ENCODE measurements at places on chromosomes 13 and 19. TPM values are rescaled to one million over a fixed set of nuclear protein-coding genes. Genes with fewer than 3 reads are reported as not detected.

GRCh38 chr19:46886546-46887239 lies 25.9 kb downstream of the ARHGAP35 start:
- no peak overlapping the region for H3K27ac ChIP-seq
- H3K36me3 ChIP-seq = no peaks in the 10 kb centered on the region

- no peaks in the 10 kb centered on the region for H3K27me3 ChIP-seq
- no peak overlapping the region for H3K4me3 ChIP-seq
- no peak overlapping the region for H3K27ac ChIP-seq
- no peak for DNase-seq
- H3K4me1 ChIP-seq = no peaks in the 10 kb centered on the region
Observed at GRCh38 chr13:94272038-94272437, 207.4 kb downstream of the DCT start.

- DNase-seq = no peak
- H3K27ac ChIP-seq = no peak overlapping the region
- H3K36me3 ChIP-seq = no peaks in the 10 kb centered on the region
- H3K4me3 ChIP-seq = no peak overlapping the region
Observed at GRCh38 chr13:28313579-28313978, 175.2 kb downstream of the PAN3 start.

CEACAM8 gene
- not detected for total RNA-seq

RNASEH2B gene
- total RNA-seq = 38.2 TPM

DNA sequence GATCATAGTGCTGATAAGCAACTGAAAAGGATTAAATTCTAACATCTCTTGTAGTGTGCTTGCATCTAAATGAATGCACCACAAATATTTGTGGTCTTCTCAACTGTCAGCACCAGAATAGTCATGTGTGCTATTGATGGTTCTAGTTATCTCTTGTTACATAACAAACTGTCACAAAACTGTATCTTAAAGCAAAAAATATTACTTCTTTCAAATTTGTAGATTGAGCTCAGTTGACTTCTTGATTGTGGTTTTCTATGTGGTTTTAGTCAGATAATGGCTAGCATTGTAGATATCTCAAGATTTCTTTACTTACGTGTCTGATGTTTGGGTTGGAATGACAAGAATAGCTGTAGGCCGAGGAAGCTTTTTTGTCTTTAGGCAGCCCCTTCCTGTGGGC lies 431.3 kb downstream of the SLITRK6 start:
- no peaks in the 10 kb centered on the region for H3K36me3 ChIP-seq
- H3K4me1 ChIP-seq = no peaks in the 10 kb centered on the region
- no peaks in the 10 kb centered on the region for H3K27me3 ChIP-seq
- H3K4me3 ChIP-seq = no peak overlapping the region

GRCh38 chr13:40318366-40318765 lies 348.1 kb downstream of the FOXO1 start:
- no peak overlapping the region for H3K4me3 ChIP-seq
- H3K27ac ChIP-seq = no peak overlapping the region
- no peaks in the 10 kb centered on the region for H3K27me3 ChIP-seq
- peak; percentile 68 for DNase-seq
- peaks cover 5% of the 10 kb centered on the region for H3K4me1 ChIP-seq

- H3K27ac ChIP-seq = no peak overlapping the region
- DNase-seq = no peak
- H3K4me1 ChIP-seq = no peaks in the 10 kb centered on the region
Observed at GRCh38 chr13:58056426-58056825, 424.9 kb downstream of the PCDH17 start.

KLK4 gene
- 0.55 TPM for total RNA-seq

FGF22 gene
- 3.1 TPM for total RNA-seq

GRCh38 chr19:39802958-39803357 lies 24.3 kb downstream of the LEUTX start:
- H3K4me1 ChIP-seq = no peaks in the 10 kb centered on the region

SCGB2B2 gene
- 3.3 TPM for total RNA-seq

SHISA7 gene
- total RNA-seq = 1.0 TPM

MYH14 gene
- 7.9 TPM for total RNA-seq

DNA sequence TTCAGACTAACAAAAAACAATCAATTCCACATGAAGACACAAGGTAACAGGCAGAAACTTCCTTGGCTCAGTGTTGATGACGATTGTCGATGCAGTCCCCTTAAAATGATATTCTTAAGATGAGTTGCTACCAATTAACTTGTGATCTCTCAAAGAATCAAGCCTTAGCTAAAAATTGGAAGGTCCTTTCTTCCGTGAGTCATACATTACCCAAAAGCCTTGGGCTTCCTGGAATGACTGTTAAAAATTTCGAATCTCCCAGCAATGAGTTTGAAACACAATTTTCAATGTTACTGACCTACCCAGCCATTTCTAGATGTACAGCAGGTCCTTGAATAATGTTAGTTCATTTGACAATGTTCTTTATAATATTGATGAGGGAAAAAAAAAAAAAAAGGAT lies 28.0 kb upstream of the RB1 start:
- no peak for DNase-seq
- no peak overlapping the region for H3K27ac ChIP-seq
- no peaks in the 10 kb centered on the region for H3K27me3 ChIP-seq
- H3K4me1 ChIP-seq = no peaks in the 10 kb centered on the region
- no peaks in the 10 kb centered on the region for H3K36me3 ChIP-seq
- no peak overlapping the region for H3K4me3 ChIP-seq

- no peaks in the 10 kb centered on the region for H3K27me3 ChIP-seq
- H3K27ac ChIP-seq = no peak overlapping the region
- no peak for DNase-seq
- no peaks in the 10 kb centered on the region for H3K4me1 ChIP-seq
- no peaks in the 10 kb centered on the region for H3K36me3 ChIP-seq
- no peak overlapping the region for H3K4me3 ChIP-seq
Observed at GRCh38 chr13:21066946-21067345, 5.6 kb upstream of the LATS2 start.

ZFR2 gene
- total RNA-seq = 23.4 TPM

CNMD gene
- 3.5 TPM for total RNA-seq

MAP4K1 gene
- 9.9 TPM for total RNA-seq

DNA sequence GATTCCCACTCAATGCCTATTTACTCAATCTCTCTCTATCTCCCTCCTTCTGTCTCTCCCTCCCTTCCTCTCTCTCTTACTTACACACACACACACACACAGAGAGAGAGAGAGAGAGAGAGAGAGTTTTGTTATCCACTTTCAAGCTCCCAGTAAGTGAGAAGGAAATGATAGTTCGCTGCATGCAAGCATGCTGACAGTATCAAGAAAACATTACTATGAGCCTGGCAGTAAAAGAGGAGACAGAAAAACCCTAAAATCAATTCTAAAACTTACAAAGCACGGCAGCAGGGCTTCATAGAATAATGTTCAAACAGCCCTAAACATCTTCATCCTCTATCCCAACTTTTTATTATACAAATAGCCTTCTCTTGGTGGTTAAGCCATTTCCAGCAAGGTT lies 171.9 kb downstream of the FOXO1 start:
- no peaks in the 10 kb centered on the region for H3K27me3 ChIP-seq
- H3K4me3 ChIP-seq = no peak overlapping the region
- DNase-seq = no peak
- no peak overlapping the region for H3K27ac ChIP-seq
- H3K36me3 ChIP-seq = no peaks in the 10 kb centered on the region
- H3K4me1 ChIP-seq = no peaks in the 10 kb centered on the region

FCER2 gene
- 0.79 TPM for total RNA-seq

GRCh38 chr19:40690050-40690692 lies at the start of gene NUMBL:
Gene NUMBL, minus strand, starts transcription at chr19:40690651. Its CDS starts 168 bp downstream, at chr19:40690483.
- DNase-seq = no peak
- H3K4me3 ChIP-seq = peak within 1 kb of the TSS; percentile 80
- no peaks in the 10 kb centered on the region for H3K27me3 ChIP-seq
- peak within 1 kb of the TSS; percentile 92 for H3K27ac ChIP-seq
- H3K4me1 ChIP-seq = peaks cover 19% of the 10 kb centered on the region

DNA sequence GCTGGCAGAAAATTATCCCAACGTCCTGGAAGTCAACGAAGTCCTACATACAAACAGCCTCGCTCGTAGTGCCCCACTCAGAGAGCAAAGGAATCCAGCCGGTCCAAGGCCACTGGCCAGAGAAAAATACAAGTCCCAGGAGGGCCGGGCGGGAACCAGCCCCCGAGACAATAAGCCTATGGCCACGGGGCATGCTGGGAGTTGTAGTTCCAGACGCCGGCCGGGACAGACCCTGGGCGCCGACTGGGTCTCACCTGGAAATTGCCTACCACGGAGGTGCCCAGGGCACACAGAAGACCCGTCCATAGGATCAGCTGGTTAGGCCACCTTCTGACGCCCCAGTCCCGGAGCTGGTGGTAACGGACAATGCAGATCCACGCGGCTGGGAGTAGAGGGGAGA lies 5.4 kb downstream of the TMEM150B start:
- no peaks in the 10 kb centered on the region for H3K36me3 ChIP-seq
- no peaks in the 10 kb centered on the region for H3K27me3 ChIP-seq
- H3K27ac ChIP-seq = no peak overlapping the region
- no peak overlapping the region for H3K4me3 ChIP-seq
- no peaks in the 10 kb centered on the region for H3K4me1 ChIP-seq

DNA sequence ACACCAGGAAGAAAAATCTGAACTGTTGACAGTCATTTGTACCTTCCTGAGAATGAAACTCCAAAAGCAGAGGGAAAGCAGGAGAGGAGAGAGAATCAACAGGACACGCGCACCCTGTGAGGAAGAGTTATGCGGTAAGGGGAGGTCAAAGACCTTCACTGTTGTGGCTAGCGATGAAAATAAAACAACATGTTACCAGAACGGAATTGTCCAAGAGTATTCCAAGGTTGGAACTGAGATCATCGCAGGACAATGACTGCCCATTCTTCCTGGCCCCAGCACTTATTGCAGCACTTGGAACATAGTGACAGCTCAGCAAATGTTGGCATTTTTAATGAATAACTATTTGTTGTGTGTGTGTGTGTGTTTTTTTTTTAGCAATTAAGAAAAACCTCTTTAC lies 176.0 kb upstream of the TSC22D1 start:
- H3K36me3 ChIP-seq = no peaks in the 10 kb centered on the region
- no peak for DNase-seq
- H3K4me3 ChIP-seq = no peak overlapping the region

- H3K4me1 ChIP-seq = no peaks in the 10 kb centered on the region
- H3K4me3 ChIP-seq = no peak overlapping the region
- DNase-seq = no peak
- H3K36me3 ChIP-seq = no peaks in the 10 kb centered on the region
Observed at GRCh38 chr19:39524495-39524894, 8.2 kb downstream of the EID2B start.

PHF11 gene
- 20.7 TPM for total RNA-seq

DNA sequence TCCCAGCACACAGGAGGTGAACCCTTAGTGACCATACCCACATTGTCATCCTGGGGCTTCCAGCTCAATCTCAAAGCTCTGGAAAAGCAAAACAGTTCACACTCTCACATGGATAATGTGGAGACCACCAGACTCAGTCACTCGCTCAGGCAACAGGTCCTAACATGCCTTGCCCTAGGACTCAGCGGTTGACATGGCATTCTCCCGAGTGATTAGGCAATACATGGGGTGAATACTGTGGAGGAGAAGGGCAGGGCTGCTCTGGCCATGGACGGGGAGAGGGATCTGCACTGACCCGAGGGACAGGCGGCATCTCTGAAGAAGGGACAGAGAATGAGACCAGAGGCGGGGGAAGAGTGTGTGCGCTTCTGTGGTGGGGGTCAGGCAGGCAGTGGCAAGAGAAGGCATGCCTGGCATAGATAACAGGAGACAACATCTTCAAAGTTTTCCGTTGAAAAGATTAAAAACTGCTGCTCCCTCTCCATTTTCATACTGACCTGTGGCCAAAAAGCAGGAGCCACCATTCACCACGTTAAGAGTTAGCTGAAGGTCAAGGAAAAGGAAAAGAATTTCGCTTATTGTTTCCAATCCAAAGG lies 44.5 kb upstream of the EPHX3 start:
- DNase-seq = no peak
- no peaks in the 10 kb centered on the region for H3K36me3 ChIP-seq
- peaks cover 94% of the 10 kb centered on the region for H3K4me1 ChIP-seq
- H3K27ac ChIP-seq = peak overlapping the region; percentile 53
- H3K4me3 ChIP-seq = no peak overlapping the region
- H3K27me3 ChIP-seq = no peaks in the 10 kb centered on the region

DNA sequence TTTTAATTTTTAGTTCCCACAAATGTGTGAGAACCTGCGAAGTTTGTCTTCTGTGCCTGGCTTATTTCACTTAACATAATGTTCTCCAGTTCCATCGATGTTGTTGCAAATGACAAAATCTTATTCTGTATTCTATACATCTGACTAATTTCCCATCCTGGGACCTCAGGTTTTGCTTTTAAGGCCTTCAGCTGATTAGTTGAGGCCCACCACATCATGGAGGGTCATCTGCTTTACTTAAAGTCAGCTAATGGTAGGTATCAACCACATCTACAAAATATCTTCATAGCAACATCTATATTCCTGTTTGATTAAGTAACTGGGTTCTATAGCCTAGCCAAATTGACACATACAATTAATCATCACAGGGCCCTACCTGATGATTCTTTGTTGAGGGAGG lies 534.0 kb downstream of the EFNB2 start:
- DNase-seq = no peak
- no peaks in the 10 kb centered on the region for H3K27me3 ChIP-seq
- H3K36me3 ChIP-seq = no peaks in the 10 kb centered on the region
- no peaks in the 10 kb centered on the region for H3K4me1 ChIP-seq
- no peak overlapping the region for H3K27ac ChIP-seq
- no peak overlapping the region for H3K4me3 ChIP-seq

DNA sequence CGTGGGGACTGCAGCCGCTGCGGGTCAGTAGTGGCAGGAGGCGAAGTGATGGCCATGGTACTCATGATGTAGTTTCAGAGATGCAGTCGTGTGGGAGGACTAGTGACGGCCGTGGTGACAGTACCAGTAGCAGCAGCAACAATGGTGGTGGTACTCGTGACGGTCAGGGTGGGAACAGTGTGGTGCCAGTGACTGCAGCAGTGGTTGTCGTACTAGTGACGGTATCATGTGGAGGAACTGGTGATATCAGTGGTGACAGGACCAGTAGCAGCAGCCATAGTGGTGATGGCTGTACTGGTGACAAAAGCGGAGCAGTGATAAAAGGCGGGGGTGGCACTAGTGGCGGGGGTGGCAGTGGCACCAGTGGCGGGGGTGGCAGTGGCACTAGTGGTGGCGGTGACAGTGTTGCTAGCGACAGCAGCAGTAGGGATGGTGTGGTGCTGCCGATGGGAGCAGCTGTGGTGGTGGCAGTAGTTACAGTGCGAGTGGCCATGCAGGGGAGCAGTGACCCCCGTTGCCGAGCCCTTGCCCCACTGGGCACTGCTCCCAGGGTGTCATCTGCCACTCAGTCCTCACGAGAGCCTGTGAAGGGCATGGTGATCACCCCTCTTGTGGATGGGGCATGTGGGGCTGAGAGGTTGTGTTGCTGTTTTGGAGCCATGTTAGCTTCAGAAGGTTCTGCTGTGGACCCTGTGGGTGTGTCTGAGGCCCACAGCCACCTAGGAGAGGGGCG lies 22.7 kb downstream of the ADPRHL1 start:
- no peak overlapping the region for H3K27ac ChIP-seq
- H3K4me1 ChIP-seq = peaks cover 5% of the 10 kb centered on the region
- no peak for DNase-seq
